ENCODE measurements at places on chromosomes 5 and 9.

DNA sequence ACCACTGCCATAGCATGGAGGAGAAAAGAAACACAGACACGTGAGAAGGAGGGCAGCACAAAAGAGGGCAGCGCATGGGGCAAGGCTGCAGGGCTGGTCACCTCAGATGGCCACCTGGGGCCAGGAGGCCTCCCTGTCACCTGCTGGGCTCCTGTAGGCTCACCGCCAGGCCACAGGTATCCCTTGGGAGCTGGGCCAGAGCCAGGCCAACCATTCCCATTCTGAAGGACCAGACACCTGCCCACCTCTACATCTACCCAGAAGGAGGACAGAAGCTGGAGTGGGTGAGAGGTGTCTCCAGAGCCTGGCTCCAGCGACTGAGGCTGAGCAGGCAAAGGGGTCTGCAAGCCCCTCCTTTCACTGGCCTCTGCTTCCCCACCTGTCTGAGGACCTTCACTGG, 103.1 kb downstream of the PAX5 start:
- no peak for DNase-seq

- peak; percentile 20 for DNase-seq
These were observed 149.2 kb upstream of the KLF9 start for GRCh38 chr9:70563431-70564204.

GRCh38 chr5:139075066-139076050, 122.8 kb downstream of the SIL1 start:
- no peak for DNase-seq

- no peak for DNase-seq
These were observed 216.5 kb downstream of the PDZD2 start for GRCh38 chr5:31855134-31856040.

- no peak for DNase-seq
These were observed 79.0 kb downstream of the AK8 start for GRCh38 chr9:132798817-132799790.

DNA sequence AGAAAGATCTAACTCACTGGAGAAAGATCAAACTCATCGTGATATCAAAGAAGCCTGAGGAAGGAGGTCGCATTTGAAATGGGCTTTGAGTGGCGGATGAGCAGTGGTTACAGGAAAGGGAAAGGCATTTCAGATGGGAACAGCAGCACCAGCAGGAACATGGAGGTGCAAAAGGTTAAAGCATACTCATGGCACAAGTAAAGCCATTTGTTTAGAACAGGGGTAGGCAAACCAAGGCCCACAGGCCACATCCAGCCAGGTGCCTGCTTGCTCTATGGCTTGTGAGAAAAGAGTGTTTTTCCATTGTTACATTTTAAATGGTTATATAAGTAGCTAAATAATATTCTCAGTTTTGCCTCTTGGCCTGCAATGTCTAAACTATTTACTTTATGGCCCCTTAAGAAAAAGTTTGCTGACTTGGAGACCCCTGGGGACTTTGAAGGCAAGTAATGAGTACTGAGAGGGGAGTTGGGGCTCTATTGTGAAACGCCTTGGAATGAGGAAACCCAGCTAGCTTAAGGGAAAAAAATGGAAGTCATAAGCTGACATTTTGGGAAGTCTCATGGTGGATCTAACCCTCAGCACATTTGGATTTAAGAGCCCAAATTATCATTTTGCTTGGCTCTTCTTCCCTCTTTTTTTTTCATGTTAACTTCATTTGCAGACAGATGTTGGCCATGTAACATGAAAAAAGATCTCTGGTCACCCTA, 211.1 kb downstream of the NR3C1 start:
- DNase-seq = no peak

GRCh38 chr9:81861644-81862043, 66.6 kb upstream of the SPATA31D4 start:
- no peak for DNase-seq

- DNase-seq = no peak
These were observed 26.2 kb upstream of the SHC3 start for GRCh38 chr9:89204801-89205200.

DNA sequence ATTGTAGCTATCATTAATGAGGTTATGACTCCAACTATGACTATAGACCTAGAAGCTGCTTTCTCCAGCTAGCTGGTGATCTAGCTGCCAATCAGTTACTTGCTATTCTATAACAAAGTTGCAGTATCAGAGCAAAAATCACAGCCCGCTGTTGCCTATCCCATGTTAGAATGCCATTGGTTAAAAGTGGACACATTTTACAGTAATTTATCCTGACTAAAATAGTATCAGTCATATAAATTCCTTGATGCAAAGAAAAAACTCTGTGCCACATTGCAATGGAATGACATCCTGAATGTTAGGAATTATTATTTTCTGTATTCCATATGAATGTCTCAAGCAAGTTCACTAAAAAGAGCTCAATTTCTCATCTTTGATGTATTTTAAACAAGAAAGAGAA, 626.5 kb downstream of the PDE4D start:
- no peak for DNase-seq

GRCh38 chr5:40288800-40289485, 390.8 kb upstream of the PTGER4 start:
- DNase-seq = no peak

- no peak for DNase-seq
These were observed 70.4 kb upstream of the SIMC1 start for GRCh38 chr5:176167800-176168199.

DNA sequence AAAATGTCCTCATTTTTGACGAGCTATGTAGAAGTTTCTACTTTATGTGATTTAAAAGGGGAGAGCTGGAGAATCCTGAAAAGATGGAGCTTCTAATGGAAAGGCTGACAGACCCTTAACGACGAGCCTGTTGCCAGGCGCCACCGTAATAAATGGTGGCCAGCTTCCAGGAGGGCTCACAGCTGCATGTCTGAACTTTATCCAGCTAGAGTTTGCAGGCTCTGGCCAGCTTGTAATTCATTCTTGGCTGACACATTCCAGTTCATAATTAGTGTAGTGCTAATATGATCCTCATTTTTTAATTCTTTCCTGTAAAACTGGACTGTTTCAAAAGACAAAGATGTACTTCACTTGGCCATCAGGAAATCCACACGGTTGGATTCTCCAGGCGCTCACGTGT, 246.7 kb downstream of the GAS1 start:
- DNase-seq = no peak

DNA sequence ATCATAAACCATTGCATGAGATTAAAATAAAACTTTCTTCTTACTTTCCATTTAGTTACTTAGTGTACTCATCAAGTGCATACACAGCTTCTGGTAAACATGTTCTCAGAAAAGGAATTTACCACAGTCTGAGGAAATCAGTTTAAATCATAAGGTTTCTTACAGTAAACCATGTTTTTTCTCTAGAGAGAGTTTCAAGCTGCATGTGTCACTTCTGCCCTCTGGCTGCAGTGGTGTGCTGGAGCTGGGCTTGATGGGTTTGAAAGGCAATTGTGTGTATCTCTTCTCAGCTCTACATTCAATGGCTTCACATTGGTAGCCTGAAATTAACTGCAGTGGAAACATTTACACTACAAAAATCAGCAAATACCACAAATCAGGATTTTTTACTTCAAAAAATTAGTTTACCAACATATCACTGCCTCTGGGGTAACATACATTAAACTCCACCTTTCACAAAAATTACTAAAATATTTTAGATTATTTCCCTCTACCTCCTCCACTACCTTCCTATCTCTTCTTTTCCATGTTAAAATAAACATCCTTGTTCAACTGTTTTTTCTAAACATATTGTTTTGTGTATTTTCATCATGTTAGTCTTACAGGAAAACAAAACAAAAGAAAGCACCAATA, 414.3 kb downstream of the ANXA1 start:
- DNase-seq = no peak

DNA sequence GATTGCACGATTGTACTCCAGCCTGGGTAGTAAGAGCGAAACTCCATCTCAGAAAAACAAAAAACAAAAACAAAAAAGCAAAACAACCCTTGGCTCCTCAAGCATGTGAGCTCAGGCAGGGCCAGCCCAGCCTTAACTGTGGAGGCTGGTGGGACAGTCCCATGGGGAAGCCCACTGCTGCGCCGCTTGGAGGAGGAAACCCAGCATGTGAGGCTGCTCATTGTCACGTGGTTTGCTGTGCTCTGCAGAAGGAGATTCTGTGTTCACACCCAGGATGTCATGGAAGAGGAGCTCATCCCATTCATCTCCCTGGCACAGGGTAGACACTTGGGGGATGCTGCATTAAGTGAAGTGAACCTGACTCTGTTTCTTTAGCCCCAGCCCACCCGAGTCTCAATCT, 4.0 kb downstream of the ZBED3 start:
- DNase-seq = no peak

DNA sequence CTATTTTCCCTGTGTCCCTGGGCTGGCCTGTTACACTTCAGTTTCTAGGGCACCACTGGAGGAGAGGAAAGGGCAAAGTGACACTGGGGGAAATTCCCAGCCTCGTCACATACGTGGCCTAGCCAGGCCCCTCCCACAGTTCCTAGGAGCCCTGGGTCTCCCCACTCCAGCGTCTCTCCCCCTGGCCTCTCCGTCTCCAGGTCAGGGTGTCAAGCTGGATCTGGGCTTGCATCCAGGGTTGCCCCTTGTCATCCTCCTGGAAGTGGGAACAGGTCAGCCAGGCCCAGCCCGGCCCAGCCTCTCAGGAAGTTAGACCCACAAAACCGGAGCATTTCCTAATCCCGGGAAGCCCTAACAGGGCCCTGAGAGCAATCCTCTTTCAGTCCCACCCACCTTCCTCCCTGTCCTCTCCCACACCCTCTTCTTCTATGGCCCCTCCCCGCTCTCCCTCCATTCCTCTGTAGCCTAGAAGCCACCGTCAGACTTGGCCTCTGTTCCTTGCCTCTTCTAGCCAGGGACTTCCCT, 4.7 kb upstream of the TNIP1 start:
- DNase-seq = peak; percentile 40

DNA sequence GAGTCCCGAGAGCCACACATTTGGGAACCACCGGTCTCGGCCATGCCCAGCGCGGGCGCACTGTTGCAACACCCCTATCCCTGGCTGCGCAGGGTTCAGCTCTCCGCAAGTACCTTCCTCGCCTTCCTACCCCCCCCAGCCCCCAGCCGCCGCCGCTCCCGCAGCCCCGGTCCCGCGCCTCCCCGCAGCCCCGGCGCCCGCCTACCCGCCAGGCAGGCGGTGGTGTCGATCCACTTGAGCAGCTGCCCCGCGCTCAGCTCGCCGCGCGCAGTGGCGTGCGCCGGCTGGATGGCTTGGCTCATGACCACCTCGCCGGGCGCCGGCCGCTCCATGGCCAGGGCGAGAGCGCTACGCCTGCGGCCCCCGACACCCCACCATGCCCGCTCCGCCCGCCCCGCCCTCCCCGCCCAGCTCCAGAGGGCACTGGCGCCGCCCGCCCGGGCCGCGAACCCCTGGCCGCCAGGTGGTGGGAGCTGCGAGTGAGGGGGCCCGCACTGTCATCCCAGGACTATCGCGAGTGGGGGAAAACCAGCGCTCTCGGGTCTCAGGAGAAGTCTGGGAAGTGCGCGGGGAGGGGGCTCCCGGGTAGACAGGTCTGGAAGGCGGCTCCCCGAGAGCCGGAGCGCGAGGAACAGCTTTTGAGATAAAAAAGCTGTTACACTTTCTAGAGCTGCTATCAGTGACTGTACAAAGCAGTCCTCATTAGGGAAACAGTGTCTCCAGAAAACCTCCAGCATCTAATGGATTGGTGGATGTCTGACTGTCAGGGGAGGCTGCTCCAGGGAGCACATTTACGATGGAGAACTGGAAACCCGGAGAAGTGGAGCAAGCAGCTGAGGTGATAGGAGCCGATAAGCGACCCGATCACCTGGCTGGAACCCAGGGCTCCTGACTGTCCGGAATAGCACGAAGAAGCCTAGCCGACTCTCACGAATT, at the start of gene ACOT12:
Gene ACOT12, minus strand, starts transcription at position 352 of the 936 bp plus-strand sequence. Its CDS starts 20 bp downstream, at position 332.
- DNase-seq = no peak

DNA sequence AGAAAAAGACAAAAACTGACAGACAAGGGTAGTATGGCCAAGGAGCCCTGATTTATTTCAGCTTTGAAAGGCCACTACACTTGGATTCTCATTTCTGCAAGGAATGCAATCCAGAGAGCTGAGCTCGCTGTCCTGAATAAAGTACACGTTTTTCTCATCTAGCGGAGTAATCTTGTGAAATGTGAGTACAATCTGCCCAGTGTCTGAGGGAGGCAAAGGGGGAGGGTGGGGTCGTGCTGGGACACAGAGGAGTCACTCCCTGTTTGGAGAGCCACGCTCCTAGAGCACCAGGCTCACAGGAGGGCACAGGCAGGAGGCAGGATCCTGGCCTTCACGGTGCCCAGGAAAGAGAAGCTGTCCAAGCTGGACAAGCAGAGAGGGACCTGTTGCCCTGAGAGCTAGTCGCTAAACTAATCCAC, 51.0 kb upstream of the IFNK start:
- DNase-seq = no peak

- DNase-seq = no peak
These were observed 120.2 kb upstream of the SLC25A48 start for GRCh38 chr5:135714126-135714894.

- no peak for DNase-seq
These were observed 156.3 kb downstream of the GOLPH3 start for GRCh38 chr5:32017692-32018367.

GRCh38 chr5:127040796-127041520, 10.6 kb upstream of the MARCHF3 start:
- DNase-seq = no peak
